Glutamatergic neuron (in vitro differentiated cells): ENCODE measurements at places on chromosomes 16 and 17. TPM values are rescaled to one million over a fixed set of nuclear protein-coding genes. Genes with fewer than 3 reads are reported as not detected.

Gene ODAD4
- 3.4 TPM for total RNA-seq

GRCh38 chr17:45575126-45575885 is 84.8 kb upstream of the PLEKHM1 start:
- H3K4me3 ChIP-seq, result no peak overlapping the region
- H3K36me3 ChIP-seq, result no peaks in the 10 kb centered on the region
- no peak for DNase-seq
- peaks cover 4% of the 10 kb centered on the region for H3K4me1 ChIP-seq
- no peak overlapping the region for H3K27ac ChIP-seq

DNA sequence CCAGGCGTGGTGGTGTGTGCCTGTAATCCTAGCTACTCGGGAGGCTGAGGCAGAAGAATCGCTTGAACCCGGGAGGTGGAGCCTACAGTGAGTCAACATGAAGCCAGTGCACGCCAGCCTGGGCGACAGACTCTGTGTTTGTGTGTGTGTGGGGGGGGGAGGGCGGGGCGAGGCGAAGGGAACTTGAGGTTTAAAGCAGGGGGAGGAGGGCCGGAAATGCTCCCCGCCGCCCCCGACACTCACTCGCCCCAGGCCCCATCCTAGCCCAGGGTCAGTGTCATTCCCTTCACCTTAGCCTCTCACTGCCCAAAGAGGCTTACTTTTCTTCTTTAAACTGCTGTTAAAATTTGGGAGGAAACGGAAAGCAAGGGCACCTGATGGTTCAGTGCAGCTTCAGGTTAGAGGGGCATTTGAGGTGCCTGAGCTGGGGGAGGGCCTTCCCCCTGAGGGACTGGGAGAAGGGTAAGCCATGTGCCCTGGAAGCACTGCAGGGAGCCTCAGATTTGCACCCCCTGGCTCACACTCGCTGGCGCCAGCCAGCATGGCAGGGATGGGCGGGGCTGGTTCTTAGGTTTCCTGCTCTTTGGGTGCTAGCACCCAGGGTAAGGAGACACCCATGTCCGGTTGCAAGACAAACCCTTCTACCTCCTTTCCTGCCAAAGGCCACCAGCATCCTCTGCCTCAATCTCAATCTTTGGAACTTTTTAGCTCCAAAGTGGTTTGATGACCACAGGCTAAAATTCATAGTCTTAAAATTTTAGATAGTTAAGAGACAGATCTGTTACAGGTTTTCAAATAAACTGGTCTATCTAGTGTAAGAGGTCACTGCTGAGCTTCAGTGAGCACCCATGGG is 2.2 kb upstream of the LIMD2 start:
- no peaks in the 10 kb centered on the region for H3K36me3 ChIP-seq
- peak overlapping the region; percentile 95 for H3K4me3 ChIP-seq
- peak overlapping the region; percentile 97 for H3K27ac ChIP-seq
- peaks cover 27% of the 10 kb centered on the region for H3K4me1 ChIP-seq
- no peak for DNase-seq
- peaks cover 20% of the 10 kb centered on the region for H3K27me3 ChIP-seq

GRCh38 chr17:76422860-76423259 is 30.1 kb downstream of the UBE2O start:
- peaks cover 26% of the 10 kb centered on the region for H3K4me1 ChIP-seq
- DNase-seq, result no peak
- H3K4me3 ChIP-seq, result no peak overlapping the region
- no peak overlapping the region for H3K27ac ChIP-seq
- no peaks in the 10 kb centered on the region for H3K27me3 ChIP-seq
